DMS 273 treated with DMSO at 0.1 percent for 48 hours (cell line): ENCODE measurements at places on chromosomes 3 and 15.

GRCh38 chr3:54746722-54747121 is 181.1 kb downstream of the LRTM1 start:
- DNase-seq = no peak

DNA sequence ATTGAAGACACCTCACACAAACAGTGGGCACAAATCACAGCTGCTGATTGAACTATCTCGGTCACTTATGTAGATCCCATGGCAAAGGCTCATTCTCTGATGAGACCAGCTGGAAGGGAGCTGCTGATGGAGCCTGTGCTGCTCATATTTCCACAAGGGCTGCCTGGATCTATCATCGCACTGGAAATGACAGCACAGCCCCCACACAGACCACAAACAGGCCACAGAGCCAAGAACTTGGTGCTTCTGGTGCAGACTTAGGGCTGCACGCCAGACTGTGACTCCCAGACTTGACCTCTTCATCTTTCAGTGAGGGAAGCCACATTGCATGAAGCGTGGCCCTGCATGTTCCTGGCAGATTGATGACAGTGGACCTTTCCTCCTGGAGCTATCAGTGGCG is 197.6 kb downstream of the MINAR1 start:
- DNase-seq = no peak

GRCh38 chr3:69304396-69304795 is 81.5 kb downstream of the FRMD4B start:
- no peak for DNase-seq

DNA sequence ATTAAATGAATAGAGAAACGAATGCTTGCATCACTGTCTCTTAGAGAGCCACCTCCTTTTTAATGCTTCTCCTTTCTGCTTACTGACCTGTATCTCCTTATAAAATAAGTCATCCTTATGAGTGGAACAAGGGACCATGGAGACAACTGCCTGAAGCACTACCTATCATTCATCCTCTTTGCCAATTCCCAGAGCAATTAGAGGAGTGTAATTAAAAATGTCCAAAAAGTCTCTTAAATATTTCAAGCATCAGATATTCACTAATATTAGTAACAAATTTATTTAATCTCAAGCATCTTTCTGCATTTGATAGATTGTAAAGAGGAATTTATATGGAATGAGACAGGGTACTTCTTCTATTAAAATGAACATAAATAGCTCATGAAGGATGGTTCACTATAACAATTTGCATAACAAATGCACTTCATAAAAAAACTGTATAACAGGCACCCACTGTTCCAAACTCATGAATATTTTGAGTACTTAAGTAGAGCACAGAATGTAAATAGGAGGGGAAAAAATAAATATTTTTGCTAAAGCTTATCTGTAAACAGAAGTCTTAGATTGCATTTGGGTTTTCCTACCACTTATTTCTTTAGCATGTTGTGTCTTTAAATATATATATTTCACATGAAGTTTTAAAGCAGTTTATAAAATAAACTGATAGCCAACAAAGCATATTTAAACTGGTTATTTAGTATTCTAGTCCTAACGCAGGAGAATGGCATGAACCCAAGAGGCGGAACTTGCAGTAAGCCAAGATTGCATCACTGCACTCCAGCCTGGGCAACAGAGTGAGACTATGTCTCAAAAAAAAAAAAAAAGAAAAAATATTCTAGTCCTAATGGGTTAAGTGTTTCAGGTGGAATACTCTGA is 269.3 kb downstream of the TBL1XR1 start:
- no peak for DNase-seq

DNA sequence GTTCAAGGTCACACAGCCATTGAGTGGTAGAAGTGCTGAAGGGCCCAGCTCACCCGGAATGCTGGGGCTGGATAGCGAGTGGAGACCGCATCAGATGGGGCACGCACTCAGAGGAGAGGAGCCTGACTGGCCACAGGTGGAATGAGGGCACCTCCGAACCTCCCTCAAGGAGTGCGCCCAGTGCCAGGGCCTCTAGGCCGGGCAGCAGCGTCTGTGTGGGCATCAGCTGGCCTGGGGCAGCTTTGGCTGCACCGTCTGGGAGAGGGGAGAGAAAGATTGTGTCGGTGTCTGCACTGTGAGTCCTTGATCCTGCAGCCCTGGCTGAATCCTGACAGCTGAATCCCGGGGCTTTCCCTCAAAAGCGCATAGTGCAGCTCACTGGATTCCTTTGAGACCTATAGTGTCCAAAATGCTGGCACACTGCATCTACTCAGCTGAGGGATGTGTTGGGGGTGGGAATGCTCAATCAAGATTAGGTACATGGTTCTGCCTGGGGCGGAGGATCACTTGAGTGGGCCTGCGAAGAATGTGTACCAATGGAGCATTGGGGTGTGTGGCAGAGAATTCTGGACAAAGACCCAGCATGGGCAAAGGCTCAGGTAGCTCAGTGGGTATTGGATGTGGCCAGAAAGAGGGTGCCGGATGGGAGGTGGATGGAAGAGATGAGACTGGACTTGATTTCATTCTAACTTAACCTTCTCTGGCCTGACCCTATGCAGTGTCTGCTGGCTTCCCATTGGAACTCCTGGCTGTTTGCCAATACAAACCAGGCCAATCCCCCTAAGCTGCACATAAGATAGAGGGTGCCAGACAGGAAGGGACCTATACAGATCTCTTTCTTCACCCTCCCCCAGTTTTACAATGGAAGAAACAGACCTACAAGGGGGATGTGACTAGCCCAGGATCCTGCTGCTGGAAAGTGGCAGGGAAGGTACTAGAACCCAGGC is 950 bp downstream of the ANKDD1A start:
- no peak for DNase-seq

DNA sequence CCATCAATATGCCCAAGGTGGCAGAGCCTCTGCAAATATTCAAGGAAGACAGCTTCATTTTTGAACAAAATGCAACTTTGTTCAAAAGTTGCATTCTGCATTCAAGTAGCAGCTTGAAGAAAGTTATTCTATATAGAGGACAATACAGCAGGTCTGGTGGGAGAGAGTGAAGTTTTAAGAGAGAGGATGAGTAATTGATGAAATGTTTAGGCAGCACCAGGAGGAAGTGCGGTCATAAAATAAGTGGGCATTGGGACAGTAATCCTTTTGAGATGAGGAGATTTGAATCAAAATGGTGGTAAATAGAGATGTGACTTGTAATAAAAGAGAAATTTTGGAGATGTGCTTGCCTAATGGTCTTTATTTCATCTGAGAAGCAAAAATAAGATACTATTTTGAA is 607.3 kb upstream of the ZNF385D start:
- no peak for DNase-seq

DNA sequence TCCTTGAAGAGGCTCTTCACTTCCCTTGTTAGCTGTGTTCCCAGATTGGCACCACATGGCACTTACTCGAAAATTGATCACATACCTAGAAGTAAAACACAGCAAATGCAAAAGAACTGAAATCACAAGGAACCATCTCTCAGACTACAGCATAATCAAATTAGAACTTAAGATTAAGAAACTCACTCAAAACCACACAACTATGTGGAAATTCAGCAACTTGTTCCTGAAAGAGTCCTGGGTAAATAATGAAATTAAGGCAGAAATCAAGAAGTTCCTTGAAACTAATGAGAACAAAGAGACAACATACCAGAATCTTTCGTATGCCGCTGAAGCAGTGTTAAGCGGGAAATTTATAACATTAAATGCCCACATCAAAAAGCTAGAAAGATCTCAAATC is 566.3 kb upstream of the TGFBR2 start:
- DNase-seq = no peak

DNA sequence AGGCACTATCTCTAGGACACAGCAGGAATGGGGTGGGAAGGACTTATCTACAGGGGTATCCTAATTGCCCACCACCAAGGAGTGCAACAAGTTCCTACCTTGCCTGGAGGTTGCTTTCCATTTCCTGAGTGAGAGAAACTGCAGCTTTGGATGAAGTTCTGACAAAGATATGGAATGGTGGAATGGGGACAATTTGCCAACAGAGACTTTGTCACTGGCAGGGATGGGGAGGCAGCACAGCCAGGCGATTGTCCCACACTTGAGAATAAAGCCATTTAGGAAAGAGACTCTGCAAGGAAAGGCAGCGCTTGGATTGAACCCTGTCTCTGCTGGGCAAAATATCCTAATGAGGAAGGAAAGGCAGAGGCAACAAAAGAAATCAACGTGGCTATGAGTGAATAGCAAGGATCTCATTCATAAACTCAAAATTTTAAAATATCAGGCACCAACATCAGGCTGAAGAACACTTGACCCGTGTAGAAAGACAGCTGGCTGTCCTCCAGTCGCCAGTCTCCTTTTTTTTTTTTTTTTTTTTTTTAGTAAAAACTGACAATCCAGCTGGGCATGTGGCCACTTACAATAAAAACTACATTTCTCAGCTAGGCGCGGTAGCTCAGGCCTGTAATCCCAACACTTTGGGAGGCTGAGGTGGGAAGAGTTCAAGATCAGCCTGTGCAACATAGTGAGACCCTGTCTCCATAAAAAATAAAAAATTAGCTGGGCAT is 31.6 kb upstream of the PDE8A start:
- no peak for DNase-seq

DNA sequence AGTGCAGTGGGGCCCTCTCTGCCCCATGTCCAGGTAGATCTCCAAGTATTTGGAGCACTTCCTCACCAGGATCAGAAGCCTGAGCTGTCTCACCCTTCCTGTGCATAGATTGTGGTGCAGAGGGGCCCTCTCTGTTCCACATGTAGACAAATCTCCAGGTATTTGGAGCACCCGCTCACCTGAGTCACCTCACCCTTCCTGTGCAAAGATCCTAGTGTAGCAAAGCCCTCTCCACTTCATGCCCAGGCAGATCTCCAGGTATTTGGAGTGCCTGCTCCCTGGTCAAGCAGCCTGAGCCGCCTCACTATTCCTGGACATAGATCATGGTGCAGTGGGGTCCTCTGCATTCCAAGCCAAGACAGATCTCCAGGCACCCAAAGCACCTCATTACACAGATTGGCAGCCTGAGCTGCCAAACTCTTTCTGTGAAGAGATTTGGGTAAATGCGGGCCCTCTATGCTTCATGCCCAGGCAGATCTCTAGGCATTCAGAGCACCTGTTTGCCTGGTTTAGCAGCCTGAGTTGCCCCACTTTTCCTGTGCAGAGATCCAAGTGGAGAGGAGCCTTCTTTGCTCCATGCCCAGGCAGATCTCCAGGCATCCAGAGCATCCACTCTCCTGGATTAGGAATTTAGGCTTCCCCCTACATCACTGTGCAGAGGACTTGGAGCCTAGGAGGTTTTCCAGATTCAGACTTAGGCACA is 249.8 kb downstream of the AGBL1 start:
- DNase-seq = no peak

GRCh38 chr3:133939463-133939835 is 43.8 kb upstream of the RAB6B start:
- DNase-seq = no peak

GRCh38 chr3:106386050-106386449 is 517.2 kb upstream of the CBLB start:
- DNase-seq = no peak

DNA sequence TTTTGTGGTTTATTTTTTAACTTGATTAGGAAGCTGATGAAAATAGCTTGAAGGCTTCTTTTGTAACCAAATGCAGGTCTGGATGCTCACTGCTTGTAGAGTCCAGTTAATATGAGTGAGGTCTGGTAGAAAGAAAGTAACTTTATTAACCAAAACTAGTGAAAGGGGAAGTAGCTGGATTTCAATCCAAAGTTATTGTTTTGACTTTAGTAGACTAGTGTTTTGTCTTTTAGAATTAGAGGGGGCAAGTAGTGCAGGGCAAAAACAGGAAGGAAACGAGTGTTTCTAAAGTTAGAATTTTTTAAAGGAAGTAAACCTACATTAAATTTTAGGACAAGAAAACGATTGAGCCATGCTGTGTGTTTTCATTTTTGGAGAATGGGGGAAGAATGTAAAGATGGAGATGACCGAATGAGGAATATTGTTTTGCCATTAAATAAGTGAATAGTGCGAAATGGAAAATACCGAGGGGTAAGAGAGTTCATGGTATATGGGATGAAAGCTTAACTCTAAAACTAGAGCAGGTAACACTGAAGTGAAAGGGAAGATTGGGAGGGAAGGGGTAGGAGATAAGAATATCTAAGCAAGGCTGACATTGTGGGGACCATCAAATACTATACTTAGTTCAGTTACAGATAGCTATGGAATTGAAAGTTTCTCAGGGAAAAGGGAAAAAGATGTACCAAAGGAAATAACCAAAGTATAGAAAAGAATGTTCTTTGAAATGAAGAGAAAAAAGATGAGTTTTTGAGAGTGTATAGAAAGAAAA is 40.0 kb downstream of the USP3 start:
- DNase-seq = no peak

- no peak for DNase-seq
These were observed 10.8 kb upstream of the FANCD2 start for GRCh38 chr3:10015461-10015904.

DNA sequence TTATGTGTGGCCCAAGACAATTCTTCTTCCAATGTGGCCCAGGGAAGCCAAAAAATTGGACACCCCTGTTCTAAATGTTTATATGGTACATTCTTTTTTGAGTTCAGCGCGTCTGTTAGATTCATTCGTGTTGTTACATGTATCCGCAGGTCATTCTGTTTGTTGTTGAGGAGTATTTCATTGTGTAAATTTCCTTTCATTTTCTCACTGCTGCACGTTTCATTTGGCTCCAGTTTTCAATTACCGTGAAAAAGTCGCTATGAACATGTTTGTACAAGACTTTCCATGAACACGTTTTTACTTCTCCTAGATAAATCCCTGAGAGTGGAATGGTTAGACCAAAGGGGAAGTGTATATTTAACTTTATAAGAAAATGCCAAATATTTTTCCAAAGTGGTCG is 7.5 kb upstream of the OPA1 start:
- DNase-seq = no peak

- peak; percentile 71 for DNase-seq
These were observed 93.1 kb downstream of the STAG1 start for GRCh38 chr3:136658946-136659682.

DNA sequence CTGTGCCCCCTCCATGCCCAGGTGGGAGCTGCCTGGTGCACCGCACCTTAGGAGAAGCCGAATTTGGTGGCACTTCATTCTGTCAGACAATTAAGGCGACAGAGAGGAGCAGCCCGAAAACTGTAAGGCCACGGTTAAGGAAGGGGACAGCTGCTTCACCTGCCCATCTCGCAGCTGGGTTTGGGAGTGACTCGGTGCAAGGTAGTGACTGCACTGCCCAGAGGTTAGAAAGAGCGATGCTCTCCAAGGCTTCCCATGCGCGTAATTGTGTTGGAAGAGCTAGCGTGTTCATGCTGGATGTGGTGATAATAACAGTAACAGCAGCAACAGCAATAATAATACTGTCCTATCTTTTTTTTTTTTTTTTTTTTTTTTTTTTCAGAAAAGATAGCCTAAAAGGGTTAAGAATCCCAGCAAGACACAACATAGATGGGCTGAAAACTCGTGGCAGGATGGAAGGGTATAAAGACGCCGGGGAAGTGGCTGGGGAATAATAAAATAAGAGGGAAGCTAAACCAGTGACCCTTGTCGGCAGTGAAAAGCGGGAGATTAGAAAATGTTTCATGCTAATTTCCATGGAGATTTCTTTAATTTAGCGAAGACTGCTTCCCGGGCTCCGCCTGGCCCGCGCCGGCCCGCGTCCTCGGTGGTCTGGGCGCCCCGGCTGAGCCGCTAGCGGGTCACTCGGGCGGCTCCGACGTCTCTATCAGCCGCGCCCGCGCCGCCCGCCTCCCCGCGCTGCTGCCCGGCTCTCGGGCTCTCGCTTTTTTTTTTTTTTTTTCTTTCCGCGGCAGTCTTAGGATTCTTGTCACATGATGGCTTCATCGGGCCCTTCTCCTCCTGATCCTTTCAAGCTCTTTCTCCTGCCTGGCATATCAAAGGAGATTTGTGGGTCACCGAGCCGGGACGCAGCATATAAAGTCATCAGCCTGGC is 617.1 kb downstream of the NR2F2 start:
- DNase-seq = no peak
